ENCODE measurements at places on chromosomes 1 and 21. TPM values are rescaled to one million over a fixed set of nuclear protein-coding genes. Genes with fewer than 3 reads are reported as not detected.
A peak's percentile ranks its signal among the peaks of the same experiment; 100 is the strongest.

GRCh38 chr1:18360251-18360650 is 120.5 kb upstream of the KLHDC7A start:
- DNase-seq = no peak

GRCh38 chr1:16241221-16241708 is 4.3 kb upstream of the CPLANE2 start:
- DNase-seq = no peak

GRCh38 chr1:39996396-39997004 is 41.6 kb downstream of the MFSD2A start:
- DNase-seq = no peak

DNA sequence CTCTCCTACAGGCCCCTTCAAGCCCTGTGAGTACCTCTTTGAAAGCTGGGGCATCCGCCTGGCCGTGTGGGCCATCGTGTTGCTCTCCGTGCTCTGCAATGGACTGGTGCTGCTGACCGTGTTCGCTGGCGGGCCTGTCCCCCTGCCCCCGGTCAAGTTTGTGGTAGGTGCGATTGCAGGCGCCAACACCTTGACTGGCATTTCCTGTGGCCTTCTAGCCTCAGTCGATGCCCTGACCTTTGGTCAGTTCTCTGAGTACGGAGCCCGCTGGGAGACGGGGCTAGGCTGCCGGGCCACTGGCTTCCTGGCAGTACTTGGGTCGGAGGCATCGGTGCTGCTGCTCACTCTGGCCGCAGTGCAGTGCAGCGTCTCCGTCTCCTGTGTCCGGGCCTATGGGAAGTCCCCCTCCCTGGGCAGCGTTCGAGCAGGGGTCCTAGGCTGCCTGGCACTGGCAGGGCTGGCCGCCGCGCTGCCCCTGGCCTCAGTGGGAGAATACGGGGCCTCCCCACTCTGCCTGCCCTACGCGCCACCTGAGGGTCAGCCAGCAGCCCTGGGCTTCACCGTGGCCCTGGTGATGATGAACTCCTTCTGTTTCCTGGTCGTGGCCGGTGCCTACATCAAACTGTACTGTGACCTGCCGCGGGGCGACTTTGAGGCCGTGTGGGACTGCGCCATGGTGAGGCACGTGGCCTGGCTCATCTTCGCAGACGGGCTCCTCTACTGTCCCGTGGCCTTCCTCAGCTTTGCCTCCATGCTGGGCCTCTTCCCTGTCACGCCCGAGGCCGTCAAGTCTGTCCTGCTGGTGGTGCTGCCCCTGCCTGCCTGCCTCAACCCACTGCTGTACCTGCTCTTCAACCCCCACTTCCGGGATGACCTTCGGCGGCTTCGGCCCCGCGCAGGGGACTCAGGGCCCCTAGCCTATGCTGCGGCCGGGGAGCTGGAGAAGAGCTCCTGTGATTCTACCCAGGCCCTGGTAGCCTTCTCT is 23.5 kb downstream of the UBE2T start:
- DNase-seq = no peak

DNA sequence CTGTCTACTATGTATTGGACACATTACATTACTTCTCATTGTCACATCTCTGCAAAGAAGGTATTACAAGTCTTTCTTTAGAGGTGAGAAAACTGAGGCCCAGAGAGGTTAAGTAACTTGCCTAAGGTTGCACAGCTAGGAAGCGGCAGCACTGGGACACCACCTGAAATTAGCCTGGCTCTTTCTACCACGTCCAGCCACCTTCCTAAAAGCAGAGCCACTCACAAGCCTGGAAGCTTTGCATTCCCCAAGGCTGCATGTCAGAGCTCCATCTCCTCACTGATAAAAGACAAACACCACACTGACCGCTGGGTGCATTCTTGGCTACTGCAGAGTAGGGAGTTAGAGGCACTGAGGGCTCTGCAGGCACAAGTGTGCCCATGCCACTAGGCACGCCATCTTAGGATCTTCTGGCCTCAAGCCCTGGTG is 2.4 kb downstream of the CD247 start:
- no peak for DNase-seq

- DNase-seq = no peak
Measured at GRCh38 chr21:33259428-33259827, 6.7 kb upstream of the IL10RB start.

- no peak for DNase-seq
Measured at GRCh38 chr1:3821004-3821403, 24.7 kb upstream of the LRRC47 start.

GRCh38 chr1:115113766-115114165 is 24.5 kb upstream of the TSPAN2 start:
- DNase-seq = no peak

GRCh38 chr1:225474986-225475820 is 47.4 kb upstream of the LBR start:
- peak; percentile 45 for DNase-seq

- no peak for DNase-seq
Measured at GRCh38 chr1:52474807-52475206, 70.4 kb downstream of the PRPF38A start.

DNA sequence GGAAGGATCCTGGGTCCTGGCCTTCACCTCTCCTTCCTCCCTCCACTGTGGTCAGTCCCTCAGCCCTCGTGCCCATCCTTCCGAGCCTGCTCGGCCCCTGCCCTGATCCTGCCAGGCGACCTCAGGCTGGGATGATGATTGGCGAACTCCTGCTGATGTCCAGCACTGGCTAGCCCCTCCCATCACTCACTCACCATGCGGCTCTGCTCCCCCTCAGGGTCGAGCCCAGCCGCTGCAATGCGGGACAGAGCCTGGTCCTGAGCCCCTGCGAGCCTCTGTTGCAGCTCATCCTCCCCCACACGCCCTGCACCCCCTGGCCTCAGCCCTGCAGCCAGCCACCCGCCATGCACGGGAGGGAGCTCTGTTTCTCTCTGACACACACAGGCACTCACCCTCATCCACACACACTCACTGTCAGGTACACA is 100.2 kb downstream of the DMRTB1 start:
- DNase-seq = no peak

DNA sequence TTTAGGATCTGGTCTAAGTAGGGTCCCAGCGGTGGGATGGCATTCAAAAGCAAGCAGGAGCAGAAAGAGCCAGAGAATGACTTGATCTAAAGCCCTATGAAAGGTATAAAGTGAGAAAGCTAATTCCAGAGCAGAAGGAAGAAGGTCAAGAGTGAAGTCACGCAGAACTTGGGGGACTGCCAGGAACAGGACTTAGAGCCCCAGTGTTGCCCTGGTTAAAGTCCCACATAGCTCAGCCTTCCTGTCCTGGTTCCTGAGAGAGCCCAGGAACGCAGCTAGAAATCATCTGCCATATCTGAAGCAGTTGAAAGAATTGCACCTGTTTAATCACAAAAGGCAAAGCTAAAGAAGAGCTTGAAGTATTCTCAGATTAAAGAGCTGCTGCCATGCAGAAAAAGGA is 160.6 kb upstream of the ATP1B1 start:
- no peak for DNase-seq

GRCh38 chr1:227357171-227357926 is 39.1 kb upstream of the CDC42BPA start:
- no peak for DNase-seq

DNA sequence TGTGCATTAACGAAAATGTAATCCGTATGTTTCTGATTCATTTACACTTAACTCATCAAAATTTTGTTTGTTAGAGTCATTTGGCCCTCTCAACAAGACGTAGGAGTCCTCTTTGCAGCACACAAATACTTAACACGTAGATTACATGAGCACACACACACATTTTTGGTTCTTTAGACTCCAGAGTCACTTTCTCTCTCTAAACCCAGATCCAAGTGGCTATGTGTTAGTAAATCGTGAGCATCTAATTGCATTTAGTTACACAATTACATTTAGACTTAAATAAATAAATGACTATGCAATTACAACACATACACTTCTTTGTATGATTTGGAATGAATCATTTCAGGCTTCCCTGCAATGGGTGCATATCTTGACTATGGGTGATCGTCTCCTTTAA is 109.0 kb upstream of the GREM2 start:
- DNase-seq = no peak

DNA sequence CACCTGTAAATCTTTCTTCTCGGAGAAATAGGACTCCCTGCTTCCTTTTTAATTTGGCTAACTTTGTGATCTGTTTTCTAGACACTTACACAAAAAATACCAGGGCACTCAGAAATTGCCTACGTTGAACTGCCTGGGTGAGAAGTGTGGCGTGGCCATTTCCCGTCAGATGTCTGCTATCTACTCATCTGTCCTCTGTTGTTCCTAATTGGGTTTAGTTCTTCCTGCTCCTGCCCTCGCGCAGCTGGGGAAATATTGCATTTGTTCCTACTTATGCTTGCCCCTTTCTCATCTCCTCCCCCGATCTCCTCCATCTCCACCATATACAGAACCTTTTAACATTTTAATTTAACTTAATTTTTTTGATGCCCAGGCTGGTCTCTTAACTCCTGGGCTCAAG is 55.1 kb downstream of the CD58 start:
- DNase-seq = peak; percentile 7

GRCh38 chr1:29671446-29672356 is 435.4 kb downstream of the PTPRU start:
- DNase-seq = no peak

DNA sequence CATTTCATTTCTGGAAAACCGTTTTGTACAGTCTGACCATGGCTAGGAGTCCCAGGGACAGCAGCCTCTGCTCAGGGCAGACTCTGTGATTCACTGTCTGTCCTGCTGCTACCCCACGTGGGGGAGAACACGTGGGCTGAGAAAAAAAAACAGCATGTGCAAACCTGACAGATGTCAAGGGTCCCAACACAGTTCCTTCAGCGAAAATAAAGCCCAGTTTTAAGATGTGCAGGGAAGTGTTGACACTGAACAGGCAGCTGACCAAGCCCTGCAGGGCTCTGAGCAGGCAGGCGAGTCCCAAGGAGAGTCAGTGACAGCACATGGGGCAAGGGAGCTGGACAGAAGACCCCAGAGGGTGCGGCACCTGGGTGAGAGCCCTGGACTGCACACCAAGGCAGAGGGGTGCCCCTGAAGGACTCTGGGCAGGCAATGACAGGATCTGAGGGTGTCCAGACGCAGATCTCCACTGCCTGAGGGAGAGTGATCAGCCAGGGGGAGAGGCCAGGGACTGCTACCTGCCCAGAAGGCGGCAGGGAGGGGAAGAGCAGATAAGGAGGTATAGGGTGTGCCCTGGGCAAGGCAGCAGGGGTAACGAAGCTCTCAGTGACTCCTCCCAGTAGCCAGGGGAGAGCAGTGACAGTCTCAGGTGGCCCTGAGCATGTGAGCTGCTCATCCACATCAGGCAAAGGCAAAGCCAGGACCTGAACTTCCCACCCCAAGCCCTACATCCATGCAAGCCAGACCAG is 5.1 kb upstream of the SPATC1L start:
- DNase-seq = no peak

GRCh38 chr1:228062812-228063211 is 19.7 kb upstream of the ARF1 start:
- no peak for DNase-seq

DNA sequence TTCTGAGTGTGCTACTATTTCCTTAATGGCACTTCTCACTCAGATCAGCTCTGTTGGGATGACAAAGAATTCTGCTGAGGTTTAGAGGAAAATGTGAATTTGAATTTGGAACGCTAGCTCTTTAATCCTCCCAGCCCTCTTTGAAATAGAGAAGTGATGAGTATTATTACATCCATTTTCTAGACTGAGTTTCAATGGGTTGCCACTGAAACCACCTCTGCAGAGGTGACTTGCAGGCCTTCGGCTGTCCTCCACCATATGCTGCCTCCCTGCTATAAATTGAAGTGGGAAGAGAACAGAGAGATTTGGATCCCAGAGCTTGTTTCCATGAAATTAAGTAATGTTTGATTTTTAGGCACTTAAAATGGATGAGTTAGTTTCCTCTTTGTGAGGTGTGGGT is 363.2 kb upstream of the SNX7 start:
- no peak for DNase-seq

DNA sequence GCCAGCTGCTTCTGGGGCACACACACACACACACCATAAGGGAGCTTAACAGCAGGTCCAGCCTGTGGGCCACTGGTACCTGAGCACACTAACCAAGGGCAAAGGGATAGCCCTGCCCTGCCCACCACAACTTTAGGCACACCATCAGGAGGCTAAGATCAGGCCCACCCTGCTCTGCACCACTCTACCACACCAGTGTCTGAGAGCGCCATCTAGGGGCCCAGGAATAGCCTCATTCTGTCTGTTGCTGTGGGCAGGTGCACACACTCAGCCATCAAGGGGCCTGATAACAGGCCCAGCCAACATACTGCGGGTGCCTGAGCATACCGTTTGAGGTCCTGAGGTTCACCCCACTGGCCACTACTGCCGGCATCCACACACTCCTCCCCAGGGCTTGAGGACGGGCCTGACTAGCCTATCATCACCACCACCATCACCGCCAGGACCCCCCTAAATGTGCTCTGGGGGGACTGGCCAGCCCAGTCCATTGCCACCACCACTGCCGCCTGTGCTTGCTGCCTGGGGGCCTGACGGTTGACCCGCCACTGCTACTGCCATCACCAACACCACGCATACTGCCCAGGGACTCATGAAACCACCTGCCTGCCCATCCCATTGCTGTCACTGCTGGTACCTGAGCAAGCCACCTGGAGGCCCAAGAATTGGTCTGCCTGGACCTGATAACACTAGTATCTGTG is 31.3 kb downstream of the NSL1 start:
- peak; percentile 44 for DNase-seq

- DNase-seq = no peak
Measured at GRCh38 chr1:201409440-201409839, 10.3 kb upstream of the LAD1 start.

- DNase-seq = no peak
Measured at GRCh38 chr1:17919525-17920439, 164.6 kb downstream of the ACTL8 start.

- DNase-seq = no peak
Measured at GRCh38 chr1:225378880-225379279, 49.0 kb downstream of the LBR start.

DNA sequence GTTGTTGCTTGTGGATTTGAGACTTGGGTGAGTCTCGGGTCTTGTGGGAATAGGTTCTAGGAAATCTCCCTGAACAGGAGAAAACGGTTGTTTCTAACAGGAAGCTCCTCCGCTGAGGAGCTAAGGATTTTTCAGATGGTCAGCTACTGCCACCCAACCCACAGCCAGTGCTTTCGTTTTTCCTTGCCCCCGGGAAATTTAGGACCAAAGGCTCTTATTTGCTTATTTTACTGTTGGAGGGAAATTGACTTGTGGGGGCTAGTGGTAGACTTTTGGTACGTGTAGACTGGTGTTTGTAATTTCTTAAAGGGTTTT is 792 bp downstream of the SNX7 start:
- no peak for DNase-seq

- DNase-seq = no peak
Measured at GRCh38 chr1:171754353-171754705, 12.5 kb upstream of the VAMP4 start.

Gene PLA2G2C
- not detected for polyA plus RNA-seq

Gene FUBP1
- 49.0 TPM for polyA plus RNA-seq

Gene CD1D
- 0.10 TPM for polyA plus RNA-seq

Gene FCRL2
- not detected for polyA plus RNA-seq

Gene ADARB1
- polyA plus RNA-seq = 5.2 TPM

Gene DDI2
- 6.1 TPM for polyA plus RNA-seq

Gene SLAMF9
- not detected for polyA plus RNA-seq

Gene MSH4
- polyA plus RNA-seq = not detected

Gene FCRL4
- not detected for polyA plus RNA-seq

Gene PRAMEF18
- not detected for polyA plus RNA-seq

Gene LENEP
- polyA plus RNA-seq = not detected

Gene HUNK
- polyA plus RNA-seq = not detected
